ENCODE measurements at places on chromosomes 5 and 9.
A peak's percentile ranks its signal among the peaks of the same experiment; 100 is the strongest.

GRCh38 chr9:131366761-131367401 is 27.0 kb upstream of the PRRC2B start:
- DNase-seq, result peak; percentile 46

GRCh38 chr9:70083429-70083828 is 39.8 kb downstream of the MAMDC2 start:
- no peak for DNase-seq

GRCh38 chr5:17697671-17698070 is 63.4 kb downstream of the TAF11L14 start:
- no peak for DNase-seq

- no peak for DNase-seq
Observed at GRCh38 chr5:143191720-143192119, 211.8 kb downstream of the NR3C1 start.

DNA sequence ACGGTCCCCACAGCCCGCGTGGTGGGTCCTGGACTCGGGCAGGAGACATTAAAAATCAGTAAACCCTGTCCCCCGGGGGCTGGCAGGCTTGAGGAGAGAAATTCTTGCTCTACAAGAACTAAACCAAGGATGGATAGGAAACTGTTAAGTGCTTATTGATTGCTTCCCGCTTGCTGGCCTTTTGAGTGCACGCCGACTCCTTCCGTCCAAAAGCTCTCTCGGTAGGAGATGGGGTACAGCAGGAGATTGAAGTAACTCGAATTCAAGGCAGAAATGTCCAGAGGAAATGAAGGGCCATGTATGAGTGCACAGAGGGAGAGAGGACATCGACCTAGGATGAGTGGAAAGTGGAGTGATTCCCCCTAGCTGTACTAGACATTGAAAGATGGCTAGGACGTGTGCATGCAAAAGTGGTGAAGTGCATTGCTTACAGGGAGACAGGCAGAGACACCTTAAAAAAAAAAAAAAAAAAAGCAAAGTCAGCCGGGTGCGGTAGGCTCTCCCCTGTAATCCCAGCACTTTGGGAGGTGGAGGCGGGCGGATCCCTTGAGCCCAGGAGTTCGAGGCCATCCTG is 923 bp downstream of the RECK start:
- DNase-seq, result no peak

DNA sequence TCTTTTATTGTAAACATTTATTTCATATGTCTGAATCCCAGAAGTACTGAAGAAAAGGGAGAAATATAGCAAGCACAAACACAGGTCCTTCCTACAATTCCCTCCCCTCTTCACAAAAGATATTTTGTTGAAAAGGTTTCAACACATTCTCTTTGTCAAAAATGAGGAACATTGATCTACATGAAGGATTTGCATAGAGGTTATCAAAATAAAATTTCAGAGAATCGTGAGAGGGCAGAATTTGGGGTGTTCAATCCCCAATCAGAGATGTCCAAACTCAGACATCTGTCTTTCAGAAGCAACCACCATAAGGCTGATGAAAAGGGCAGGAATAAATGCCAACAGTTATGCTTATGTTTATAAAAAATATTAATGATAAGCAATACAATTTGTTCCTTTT is 69.2 kb downstream of the MARCHF3 start:
- no peak for DNase-seq

DNA sequence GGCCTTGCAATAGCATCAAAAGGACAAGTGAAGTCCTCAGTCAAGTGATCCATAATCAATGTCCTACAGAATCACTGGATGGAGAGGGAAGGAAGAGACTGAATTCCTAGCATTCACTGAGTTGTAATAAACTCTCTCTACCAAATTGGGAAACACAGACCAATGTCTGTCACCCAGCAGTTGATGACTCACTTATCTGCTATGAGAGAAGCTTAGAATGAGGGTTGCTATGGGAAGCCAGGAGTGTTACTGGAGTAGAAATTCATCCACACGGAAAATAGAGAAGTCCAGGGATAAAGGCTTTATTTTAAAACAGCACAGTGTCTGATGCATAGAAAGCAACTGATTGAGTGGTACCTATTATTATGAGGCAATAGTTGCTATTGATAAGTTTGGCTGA is 407.4 kb downstream of the BRINP1 start:
- DNase-seq, result peak; percentile 8

DNA sequence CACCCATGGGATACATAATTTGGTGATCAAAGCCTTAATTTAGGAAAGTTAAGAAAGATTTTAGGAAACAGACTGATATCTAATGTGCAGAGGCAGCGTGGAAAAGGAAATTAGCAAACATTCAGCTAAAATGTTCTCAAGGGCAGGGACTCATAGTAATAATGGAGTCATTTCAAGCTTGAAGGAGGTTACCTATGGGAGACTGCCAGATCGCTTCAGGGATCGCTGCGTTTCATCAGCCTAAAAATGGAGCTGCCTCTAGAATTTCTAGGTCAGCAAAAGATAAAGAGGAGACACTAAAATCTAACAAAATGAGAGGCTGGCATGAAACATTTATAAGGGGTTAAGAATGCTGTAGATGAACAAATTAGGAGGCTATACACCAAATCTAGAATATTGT is 115.5 kb downstream of the APBA1 start:
- DNase-seq, result no peak

- DNase-seq, result no peak
Observed at GRCh38 chr5:112866739-112867138, 5.7 kb downstream of the SRP19 start.

DNA sequence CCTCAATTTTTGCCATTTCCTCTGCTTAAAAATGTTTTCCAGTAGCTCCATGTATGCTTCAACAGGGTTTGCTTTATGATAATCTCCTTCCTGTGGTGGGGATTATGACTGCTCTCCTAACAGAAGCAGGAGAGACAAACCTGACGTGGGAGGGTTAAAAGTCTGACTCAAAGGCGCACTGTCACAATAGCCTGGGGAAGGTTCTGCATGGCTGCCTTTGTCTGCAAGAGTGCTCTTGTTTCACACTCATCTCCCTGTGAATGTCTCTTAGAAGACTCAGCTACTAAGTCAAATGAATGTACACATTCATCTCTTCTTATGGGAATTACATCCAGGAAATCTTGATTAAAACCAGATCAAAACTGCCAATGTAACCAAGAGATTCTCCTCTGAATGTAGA is 90.9 kb upstream of the MTAP start:
- DNase-seq, result no peak

GRCh38 chr5:160616712-160617497 is 195.2 kb downstream of the PTTG1 start:
- no peak for DNase-seq

- no peak for DNase-seq
Observed at GRCh38 chr5:6858419-6858818, 145.2 kb downstream of the TENT4A start.

- no peak for DNase-seq
Observed at GRCh38 chr5:154947778-154948177, 6.9 kb downstream of the MRPL22 start.

- DNase-seq, result no peak
Observed at GRCh38 chr5:132195727-132196126, 31.9 kb downstream of the P4HA2 start.

GRCh38 chr9:138058181-138058580 is 180.6 kb downstream of the CACNA1B start:
- no peak for DNase-seq

- no peak for DNase-seq
Observed at GRCh38 chr5:78273436-78273835, 21.1 kb downstream of the AP3B1 start.

GRCh38 chr5:33275391-33275790 is 165.4 kb upstream of the TARS1 start:
- DNase-seq, result no peak

- DNase-seq, result no peak
Observed at GRCh38 chr9:137457406-137458193, 1.5 kb downstream of the NSMF start.

All from MG63 (cell line).